ENCODE measurements at places on chromosomes 6 and 20.

- no peak for DNase-seq
Observed at GRCh38 chr20:21609221-21609620, 95.4 kb upstream of the NKX2-2 start.

DNA sequence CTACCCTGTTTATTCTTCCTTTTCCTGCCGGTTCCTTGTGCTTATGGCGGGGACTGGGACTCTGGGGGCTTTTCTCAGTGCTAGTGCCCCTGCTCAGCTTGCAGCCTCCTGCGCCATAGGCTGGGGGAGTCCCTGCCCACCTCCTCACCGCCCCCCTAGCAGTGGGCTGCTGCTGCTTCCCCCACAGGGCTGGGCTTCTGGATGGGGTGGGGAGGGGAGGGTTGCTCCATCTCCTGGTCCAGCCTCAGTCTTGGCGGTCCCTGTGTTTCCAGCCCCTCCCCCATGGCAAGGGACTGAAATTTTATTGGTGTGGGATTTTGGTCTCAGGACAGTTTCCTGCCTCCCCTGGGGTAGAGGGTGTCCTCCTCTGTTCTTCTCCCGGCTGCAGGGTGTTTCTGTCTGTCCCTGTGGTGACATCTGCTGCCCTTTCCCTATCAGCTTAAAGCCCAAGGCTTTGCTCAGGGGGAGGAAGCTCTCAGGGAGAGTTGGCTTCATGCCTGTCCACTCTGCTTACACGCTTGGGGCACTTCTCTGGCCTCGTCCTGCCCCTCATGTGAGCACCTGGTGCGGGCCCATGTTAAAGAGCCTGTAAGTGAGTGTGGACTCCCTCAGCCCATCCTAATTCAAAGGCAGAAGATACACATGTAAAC lies 100.6 kb downstream of the HIVEP1 start:
- no peak for DNase-seq

GRCh38 chr6:150149146-150149545 lies 6.3 kb downstream of the PPP1R14C start:
- DNase-seq = no peak

GRCh38 chr20:23155141-23155590 lies 69.0 kb upstream of the CD93 start:
- DNase-seq = no peak

GRCh38 chr20:59207742-59208357 lies 44.2 kb downstream of the ZNF831 start:
- peak; percentile 69 for DNase-seq

DNA sequence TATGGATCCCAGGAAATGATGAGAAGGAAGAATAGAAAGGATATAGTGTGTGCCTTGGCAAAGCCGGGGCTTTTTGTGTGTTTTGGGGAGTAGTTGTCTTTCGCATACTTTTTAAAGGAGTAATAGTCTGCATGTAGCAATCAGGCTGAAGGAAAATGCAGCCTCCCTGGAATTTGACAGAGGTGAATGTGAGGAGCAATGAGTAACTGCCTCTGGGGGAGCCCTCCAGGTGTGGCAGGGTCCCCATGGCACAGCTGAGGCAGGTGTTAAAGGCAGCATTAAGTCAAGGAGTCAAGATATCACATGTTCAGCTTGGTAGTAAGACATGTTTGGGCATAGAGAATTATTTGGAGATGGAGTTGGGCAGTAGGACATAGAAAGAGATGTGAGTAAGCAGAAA lies 203.1 kb downstream of the C6orf118 start:
- no peak for DNase-seq

DNA sequence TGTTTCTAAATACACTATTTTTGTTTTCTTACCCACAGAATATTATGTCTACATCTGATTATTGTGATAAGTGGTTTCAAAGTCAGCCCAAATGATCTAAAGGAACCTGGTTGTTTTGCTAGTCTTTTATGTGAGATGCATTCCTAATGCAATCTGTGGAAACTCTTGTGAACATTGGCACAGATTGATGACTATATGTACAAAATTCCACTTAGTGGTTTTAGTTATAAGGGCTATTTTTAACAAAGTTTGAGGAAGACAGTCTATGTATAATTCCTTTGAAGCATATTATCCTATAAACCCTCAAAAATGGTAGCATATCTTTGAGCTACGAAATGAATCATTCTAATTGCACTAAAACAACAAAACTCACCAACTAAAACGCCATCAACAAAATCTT lies 140.9 kb downstream of the GRIK2 start:
- no peak for DNase-seq
